ENCODE measurements at places on chromosomes 3 and 15.
A peak's percentile ranks its signal among the peaks of the same experiment; 100 is the strongest.

- DNase-seq: no peak
Observed at GRCh38 chr3:39911465-39912309, 102.3 kb downstream of the MYRIP start.

GRCh38 chr3:25235466-25235865 is 192.6 kb upstream of the RARB start:
- DNase-seq: no peak

- DNase-seq: no peak
Observed at GRCh38 chr15:27235681-27236080, 264.7 kb downstream of the GABRG3 start.

DNA sequence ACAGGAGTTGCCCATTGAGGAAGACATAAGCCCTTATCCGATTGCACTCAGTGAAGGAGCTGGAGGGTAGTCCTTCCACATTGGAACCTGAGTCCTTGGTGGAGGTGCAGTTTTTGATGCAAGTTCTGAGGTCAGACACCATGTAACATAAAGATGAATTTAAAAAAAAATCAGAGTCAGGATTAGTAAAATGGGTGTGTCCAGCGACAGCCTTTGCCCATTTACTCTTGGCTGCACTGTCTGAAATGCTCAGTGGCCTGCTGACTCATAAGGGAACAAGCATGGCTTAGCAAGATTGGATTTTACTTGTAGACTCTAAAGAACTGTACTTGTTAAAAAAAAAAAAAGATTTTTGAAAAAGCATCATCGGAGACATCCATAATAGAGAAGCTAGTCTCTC is 241.1 kb upstream of the TOPAZ1 start:
- DNase-seq: no peak

GRCh38 chr15:85706779-85707518 is 87.8 kb downstream of the KLHL25 start:
- DNase-seq: no peak

DNA sequence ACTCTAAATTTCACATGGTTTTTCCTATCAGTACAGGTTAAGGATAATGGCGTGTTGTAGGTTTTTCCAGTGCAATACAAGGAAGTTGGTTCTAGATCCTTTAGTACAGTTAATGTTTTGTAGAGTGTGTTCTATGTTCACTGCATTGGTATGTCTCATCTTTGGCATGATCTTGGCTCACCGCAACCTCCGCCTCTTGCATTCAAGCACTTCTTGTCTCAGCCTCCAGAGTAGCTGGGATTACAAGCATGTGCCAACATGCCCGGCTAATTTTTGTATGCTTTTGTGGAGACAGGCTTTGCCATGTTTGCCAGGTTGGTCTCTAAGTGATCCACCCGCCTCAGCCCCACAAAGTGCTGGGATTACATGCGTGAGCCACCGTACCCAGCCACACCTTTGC is 30.4 kb downstream of the SNRPN start:
- DNase-seq: no peak

- DNase-seq: no peak
Observed at GRCh38 chr3:145900056-145900829, 260.7 kb downstream of the PLOD2 start.

DNA sequence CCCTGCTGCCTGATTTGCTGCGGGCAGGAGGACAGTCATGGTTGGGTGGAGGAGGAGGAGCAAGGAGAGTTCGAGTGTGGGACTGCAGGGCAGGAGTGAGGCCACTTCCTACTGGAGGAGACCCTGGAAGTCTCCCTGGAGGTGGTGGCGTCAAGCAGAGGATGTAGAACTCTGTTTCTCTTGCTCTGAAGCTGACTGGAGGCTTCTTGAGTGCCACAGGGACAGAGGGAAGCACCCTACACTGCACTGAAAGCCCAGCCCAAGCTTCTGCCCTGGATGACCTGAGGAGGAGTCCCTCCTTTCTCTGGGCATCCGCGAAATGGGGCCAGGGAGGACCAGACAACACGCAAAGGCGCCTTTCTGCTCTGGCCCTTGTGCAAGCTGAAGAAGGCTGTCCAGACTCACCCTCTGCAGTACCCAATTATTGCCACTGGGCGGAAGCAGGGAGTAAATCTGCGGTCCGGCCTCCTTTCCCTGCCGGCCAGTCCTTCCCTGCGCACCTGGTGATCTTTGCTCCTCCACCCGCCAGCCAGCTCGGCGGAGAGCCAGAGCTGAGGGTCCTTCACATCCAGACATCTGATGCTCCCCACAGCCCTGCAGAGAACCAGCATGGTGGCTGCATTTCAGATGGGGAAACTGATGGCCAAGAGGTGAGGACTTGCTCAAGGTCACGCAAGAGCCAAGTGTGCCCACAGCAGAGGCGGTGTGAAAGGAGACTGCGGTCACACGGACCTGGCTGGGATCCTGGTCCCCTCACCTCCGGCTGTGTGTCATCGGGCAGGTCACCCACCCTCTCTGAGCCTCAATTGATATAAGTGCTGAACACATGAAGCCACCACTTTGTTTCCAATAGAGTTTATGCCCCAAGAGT is 207.1 kb downstream of the TBC1D2B start:
- DNase-seq: peak; percentile 13

- DNase-seq: no peak
Observed at GRCh38 chr15:78625606-78626280, 4.9 kb upstream of the CHRNA3 start.

GRCh38 chr15:50068016-50068415 is 51.0 kb downstream of the ATP8B4 start:
- no peak for DNase-seq
